RWPE2 (cell line): ENCODE measurements at places on chromosomes 4 and X.

DNA sequence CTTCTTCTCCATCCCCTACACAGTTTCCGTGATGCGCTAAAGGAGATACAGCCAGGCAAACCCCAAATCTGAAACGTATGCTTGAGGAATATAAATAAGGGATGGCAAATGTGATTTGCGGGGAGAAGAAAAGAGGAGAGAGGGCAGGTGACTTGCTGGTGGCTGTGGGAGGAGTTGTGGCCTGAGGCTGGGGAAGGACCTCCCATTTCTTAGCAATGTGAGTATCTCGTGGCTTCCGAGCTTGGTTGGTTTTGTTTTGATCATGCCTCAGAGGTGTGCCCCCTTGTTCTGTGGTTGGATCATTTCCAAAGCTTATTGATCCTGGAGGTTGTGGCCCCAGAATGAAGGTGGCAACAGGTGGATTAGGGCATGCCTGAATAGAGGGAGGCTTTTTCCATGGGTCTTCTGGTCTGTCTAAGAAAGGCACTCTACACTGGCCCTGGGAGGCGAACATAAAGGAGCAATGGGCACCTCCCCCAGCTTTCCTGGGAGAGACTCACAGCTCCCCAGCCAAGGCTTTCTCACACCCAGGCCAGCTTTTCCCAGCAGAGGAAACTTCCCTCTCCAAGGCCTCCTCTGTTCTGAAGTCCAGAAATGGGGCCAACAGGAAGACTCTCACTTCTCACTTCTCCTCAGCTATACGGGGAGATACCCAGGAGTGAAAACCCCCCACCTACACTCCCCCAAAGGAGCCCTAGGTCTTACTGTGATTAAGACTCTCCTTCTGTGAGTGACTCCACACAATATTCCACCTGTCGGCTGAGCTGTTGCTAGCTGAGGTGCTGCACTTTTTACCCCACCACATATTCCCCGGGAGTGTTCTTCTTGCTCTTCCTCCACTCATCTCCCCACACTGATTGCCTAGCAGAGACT, 40.0 kb downstream of the C4orf51 start:
- no peaks in the 10 kb centered on the region for H3K36me3 ChIP-seq
- no peaks in the 10 kb centered on the region for H3K27me3 ChIP-seq
- peaks cover 11% of the 10 kb centered on the region for H3K4me1 ChIP-seq
- no peak overlapping the region for H3K27ac ChIP-seq
- DNase-seq, result no peak

- no peak overlapping the region for H3K27ac ChIP-seq
- peaks cover 14% of the 10 kb centered on the region for H3K4me1 ChIP-seq
- no peak overlapping the region for H3K4me3 ChIP-seq
Measured at GRCh38 chr4:8314691-8315255, 45.2 kb downstream of the HTRA3 start.

DNA sequence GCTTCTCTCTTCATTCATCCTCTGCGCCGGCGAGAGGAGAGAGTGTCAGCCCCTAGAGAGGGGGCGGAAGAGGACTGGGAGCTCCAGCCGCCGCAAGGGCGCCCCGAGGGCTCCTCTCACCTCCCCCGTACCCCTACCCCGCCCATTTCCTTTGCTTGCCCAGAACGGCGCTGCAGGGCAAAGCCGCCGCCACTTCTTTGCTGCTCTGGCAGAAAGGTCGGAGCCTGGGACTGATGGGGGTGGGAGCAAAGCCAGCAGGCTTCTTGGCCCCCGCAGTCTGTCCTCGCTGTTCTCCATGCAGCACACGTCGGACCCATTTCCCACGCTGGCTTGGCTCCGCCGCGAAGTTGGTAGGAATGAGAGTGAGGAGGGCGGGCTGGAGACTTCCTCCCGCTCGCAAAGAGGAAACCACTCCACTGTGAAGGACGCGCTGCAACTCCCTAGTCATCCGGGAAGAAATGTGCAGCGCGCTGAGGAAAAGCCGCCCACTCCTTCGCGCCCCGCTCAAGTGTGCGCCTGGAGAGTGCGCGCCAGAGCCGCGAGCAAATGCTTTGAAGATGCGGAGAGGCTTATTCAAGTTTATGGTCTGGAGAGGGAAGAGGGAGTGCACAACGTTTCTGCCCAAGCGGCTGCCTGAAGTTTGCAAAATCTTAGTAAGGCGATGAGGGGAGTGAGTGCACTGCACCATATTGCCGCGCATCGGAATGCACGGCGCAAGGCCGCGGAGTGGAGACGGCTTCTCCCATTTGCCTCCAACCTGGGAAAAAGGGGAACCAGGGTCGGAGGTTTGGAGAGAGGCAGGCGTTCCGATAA, 2.8 kb upstream of the PCDH7 start:
- H3K4me1 ChIP-seq, result peaks cover 6% of the 10 kb centered on the region
- no peaks in the 10 kb centered on the region for H3K27me3 ChIP-seq

- H3K4me3 ChIP-seq, result no peak overlapping the region
- H3K4me1 ChIP-seq, result no peaks in the 10 kb centered on the region
- no peaks in the 10 kb centered on the region for H3K36me3 ChIP-seq
- no peak for DNase-seq
- no peaks in the 10 kb centered on the region for H3K27me3 ChIP-seq
Measured at GRCh38 chr4:74755486-74755885, 38.8 kb downstream of the BTC start.

- H3K4me1 ChIP-seq, result no peaks in the 10 kb centered on the region
- H3K36me3 ChIP-seq, result no peaks in the 10 kb centered on the region
- DNase-seq, result no peak
- H3K4me3 ChIP-seq, result no peak overlapping the region
Measured at GRCh38 chrX:110251526-110251925, 66.4 kb downstream of the AMMECR1 start.

GRCh38 chr4:154982187-154983047, 201.3 kb downstream of the RBM46 start:
- no peaks in the 10 kb centered on the region for H3K27me3 ChIP-seq
- no peaks in the 10 kb centered on the region for H3K4me1 ChIP-seq
- DNase-seq, result no peak
- no peaks in the 10 kb centered on the region for H3K36me3 ChIP-seq
- no peak overlapping the region for H3K27ac ChIP-seq
- H3K4me3 ChIP-seq, result no peak overlapping the region

DNA sequence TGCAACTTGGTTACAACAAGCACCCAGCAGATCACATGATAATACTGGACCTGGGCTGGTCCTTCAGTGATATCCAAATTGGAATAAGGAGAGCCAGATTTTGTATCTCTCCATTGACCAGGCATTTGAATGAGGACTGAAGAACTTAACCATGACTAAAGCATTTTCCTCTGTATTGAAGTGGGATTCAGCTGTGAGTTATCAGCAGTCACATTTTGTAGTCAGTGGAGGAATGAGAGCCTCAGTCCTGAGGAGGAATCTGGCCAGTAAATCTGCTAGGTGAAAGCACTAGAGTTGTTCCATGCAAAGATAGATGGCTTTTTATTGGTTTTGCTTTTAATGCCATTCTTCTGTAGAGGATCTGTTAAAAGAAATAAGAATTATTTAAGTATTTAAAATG, 1506.0 kb downstream of the PCDH7 start:
- H3K27ac ChIP-seq, result no peak overlapping the region
- no peaks in the 10 kb centered on the region for H3K27me3 ChIP-seq
- no peaks in the 10 kb centered on the region for H3K36me3 ChIP-seq
- no peak for DNase-seq
- H3K4me3 ChIP-seq, result no peak overlapping the region
- H3K4me1 ChIP-seq, result no peaks in the 10 kb centered on the region

- no peak overlapping the region for H3K27ac ChIP-seq
- H3K4me3 ChIP-seq, result no peak overlapping the region
- peaks cover 3% of the 10 kb centered on the region for H3K4me1 ChIP-seq
- H3K27me3 ChIP-seq, result no peaks in the 10 kb centered on the region
Measured at GRCh38 chrX:39750256-39750790, 347.4 kb downstream of the BCOR start.

DNA sequence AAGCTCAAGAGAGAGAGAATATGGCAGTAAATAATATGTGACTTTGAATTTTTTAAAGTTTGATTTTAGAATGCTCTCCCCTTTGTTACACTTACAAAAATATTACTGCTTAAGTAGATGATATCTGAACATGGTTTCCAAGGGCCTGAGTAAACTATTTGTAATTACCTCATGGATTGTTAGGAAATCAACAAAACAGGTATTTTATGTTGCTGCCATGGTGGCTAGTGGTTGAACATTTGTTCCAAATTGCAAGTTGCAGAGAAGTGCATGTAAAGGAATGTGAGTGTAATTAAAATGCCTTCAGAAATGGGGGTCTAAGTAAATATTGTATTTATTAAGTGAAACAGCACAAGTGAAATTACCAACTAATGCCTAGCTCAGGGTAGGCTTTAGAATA, 27.6 kb downstream of the SEPTIN11 start:
- peak overlapping the region; percentile 39 for H3K27ac ChIP-seq
- H3K4me3 ChIP-seq, result no peak overlapping the region
- H3K36me3 ChIP-seq, result peaks cover 4% of the 10 kb centered on the region; the same call in 1 of the 2 replicates
- no peaks in the 10 kb centered on the region for H3K27me3 ChIP-seq

DNA sequence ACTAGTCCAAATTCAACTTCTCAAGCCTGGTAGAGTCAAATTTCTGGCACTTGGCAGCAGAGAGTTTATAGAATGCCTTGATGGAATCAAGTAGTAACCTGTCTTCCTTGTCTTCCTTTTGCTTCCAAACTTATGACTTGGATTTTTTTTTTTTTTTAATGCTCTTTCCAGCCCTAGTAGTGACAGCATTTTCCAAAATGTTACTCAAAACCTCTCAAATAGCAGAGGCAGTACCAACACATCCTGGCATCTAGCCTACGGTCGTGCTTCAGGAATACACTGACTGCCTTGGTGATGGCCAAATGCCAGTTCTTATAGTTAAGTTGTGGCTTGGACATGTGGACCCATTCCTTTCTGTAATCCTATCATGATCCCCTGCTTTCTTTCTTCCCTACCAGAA, 46.0 kb downstream of the GALNT7 start:
- no peaks in the 10 kb centered on the region for H3K36me3 ChIP-seq
- peaks cover 70% of the 10 kb centered on the region for H3K4me1 ChIP-seq
- no peak for DNase-seq
- H3K27ac ChIP-seq, result peak overlapping the region; percentile 18
- no peak overlapping the region for H3K4me3 ChIP-seq
- no peaks in the 10 kb centered on the region for H3K27me3 ChIP-seq

DNA sequence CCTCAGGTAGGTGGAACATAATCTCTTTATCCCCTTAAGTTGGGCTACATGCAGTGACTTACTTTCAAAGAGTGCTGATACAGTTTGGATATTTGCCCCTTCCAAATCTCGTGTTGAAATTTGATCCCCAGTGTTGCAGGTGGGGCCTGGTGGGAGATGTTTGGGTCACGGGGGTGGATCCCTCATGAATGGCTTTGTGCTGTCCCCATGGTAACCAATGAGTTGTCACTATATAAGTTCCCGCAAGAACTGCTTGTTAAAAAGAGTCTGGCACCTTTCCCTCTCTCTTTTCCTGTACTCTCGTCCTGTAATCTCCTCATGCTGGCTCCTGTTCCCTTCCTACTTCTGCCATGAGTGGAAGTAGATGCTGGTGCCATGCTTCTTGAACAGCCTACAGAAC, 71.3 kb downstream of the GLRA3 start:
- no peaks in the 10 kb centered on the region for H3K4me1 ChIP-seq
- no peak for DNase-seq
- H3K27me3 ChIP-seq, result no peaks in the 10 kb centered on the region
- no peak overlapping the region for H3K27ac ChIP-seq
- no peak overlapping the region for H3K4me3 ChIP-seq
- H3K36me3 ChIP-seq, result no peaks in the 10 kb centered on the region

DNA sequence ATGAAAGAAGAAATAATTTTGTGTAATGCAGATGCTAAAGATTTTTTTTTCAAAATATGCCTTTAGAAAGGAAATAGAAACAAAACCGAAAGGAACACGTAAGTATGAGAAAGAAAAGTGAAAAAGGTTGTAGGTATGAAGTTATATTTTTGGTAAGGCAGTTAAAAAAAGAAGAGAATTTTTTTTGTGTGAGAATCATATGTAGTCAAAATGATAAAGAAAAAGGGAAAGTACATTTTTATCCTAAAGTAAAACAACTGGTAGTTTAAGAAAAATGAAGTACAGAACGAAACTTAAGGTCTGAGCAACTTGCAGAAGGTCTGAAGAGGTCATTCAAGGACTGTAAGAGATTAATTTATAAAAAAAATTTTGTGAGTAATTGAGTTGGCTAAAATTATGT, 164.0 kb upstream of the TRAM1L1 start:
- no peaks in the 10 kb centered on the region for H3K27me3 ChIP-seq
- H3K4me1 ChIP-seq, result no peaks in the 10 kb centered on the region
- H3K36me3 ChIP-seq, result no peaks in the 10 kb centered on the region
- H3K27ac ChIP-seq, result no peak overlapping the region

DNA sequence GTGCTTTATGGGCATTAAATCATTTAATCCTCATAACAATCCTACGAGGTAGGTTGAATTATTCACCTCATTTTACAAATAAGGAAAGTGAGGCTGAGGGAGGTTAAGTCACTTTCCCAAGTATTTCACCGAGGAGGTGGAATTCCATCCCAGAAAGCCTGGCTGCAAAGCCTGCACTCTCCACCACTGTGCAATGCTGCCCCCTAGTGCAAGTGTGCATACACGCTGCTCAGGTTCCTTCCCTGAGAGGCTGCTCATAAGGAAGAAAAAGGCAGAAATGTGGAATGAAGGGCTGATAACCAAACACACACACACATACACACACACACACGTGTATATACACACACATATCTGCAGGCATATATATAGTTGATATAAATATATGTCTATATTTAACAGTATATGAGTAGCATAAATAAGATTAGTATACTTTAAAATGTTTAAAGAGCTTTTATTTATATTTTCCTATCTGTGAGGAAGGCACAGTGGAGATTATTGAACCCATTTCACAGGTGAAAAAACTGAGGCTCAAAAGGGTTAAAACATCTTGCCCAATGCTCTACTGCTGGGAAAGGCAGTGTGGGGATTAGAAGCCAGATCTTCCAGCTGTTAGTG, 714.5 kb upstream of the TENM3 start:
- peak; percentile 66 for DNase-seq
- peaks cover 3% of the 10 kb centered on the region for H3K27me3 ChIP-seq
- H3K27ac ChIP-seq, result no peak overlapping the region

DNA sequence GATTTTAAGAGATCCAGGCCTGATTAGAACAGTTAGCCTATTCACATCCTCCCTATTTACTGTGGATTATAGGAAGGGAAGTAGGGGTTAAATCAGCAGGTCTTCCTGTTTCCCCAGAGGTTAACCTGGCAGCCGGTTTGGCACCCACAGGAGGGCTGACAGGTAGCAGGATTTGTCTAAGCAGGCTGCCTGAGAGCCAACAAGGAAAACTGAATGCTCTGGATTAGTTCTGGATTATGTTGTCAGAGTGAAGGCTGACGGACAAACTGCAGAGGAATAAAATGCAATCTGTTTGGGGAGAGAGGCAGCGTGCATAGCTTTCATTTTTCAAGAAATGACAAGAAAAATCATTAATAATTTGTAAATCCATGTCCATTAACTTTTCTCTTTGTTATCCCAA, 397.1 kb upstream of the FAM241A start:
- no peak for DNase-seq
- no peaks in the 10 kb centered on the region for H3K27me3 ChIP-seq
- no peaks in the 10 kb centered on the region for H3K36me3 ChIP-seq
- no peak overlapping the region for H3K27ac ChIP-seq
- no peaks in the 10 kb centered on the region for H3K4me1 ChIP-seq

DNA sequence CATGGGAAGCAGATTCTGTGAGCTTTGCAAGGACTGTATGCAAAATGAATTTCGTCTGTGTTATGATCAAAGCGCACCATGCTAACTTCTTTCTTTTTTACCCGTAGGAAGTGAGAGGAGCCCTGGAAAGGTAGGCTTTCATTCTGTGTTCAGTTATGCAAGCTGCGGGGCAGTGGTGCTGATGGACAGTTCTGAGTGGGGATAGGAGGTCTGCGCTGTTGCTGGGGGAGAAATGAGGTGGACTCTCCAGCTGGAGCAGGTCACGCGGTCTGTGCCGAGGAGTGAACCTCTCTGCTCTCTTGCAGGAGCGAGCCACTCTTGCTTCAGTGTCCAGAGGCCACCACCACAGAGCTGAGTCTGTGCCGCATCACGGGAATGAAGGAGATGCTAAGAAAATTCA, 4.5 kb downstream of the TRIML1 start:
- no peaks in the 10 kb centered on the region for H3K27me3 ChIP-seq
- no peak for DNase-seq
- H3K4me1 ChIP-seq, result no peaks in the 10 kb centered on the region
- no peak overlapping the region for H3K27ac ChIP-seq
